ENCODE measurements at places on chromosomes 1 and 21. TPM values are rescaled to one million over a fixed set of nuclear protein-coding genes. Genes with fewer than 3 reads are reported as not detected.

Gene TRABD2B
- 0.20 TPM for total RNA-seq

Gene HSPB7
- under 0.01 TPM for total RNA-seq

Gene ECM1
- total RNA-seq: 26.8 TPM

Gene CA14
- not detected for total RNA-seq

Gene FCER1A
- not detected for total RNA-seq

Gene ACOT11
- total RNA-seq: 2.9 TPM

Gene MYBPH
- total RNA-seq: 0.39 TPM

Gene C1orf74
- 2.6 TPM for total RNA-seq

Gene SAMD13
- 1.4 TPM for total RNA-seq

Gene SPRR2D
- not detected for total RNA-seq

Gene TSPEAR
- not detected for total RNA-seq

Gene AMPD1
- not detected for total RNA-seq

Gene SPRR2B
- not detected for total RNA-seq

Gene GPA33
- not detected for total RNA-seq

Gene A3GALT2
- not detected for total RNA-seq

Gene ROR1
- total RNA-seq: 41.2 TPM

Gene TNFSF4
- 0.73 TPM for total RNA-seq

Gene VCAM1
- 0.37 TPM for total RNA-seq

Data from subcutaneous preadipocyte (primary cell).